ENCODE measurements at places on chromosomes 2 and 18.

GRCh38 chr2:232506709-232507108 lies 13.5 kb upstream of the PRSS56 start:
- DNase-seq: no peak

DNA sequence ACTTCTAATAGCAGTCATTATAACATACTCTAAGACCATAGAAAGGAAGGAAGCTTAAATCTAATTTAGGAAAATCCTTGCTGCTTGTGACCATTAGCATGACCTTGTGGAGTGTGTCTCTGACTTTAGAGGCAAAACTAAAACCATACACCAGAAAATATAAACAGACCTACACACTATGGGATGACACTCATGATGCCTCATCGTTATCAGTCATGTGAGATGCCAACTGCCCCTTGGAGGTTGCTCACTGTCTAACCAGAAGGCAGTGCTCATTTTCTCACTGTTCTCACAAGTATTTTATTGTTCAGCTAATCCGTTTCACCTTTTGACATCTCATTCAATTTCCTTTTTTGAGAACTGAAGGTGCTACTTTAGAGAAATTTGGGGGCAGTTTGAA lies 376.9 kb downstream of the RND3 start:
- no peak for DNase-seq

- DNase-seq: no peak
Measured at GRCh38 chr2:8877894-8878293, 40.5 kb upstream of the KIDINS220 start.

DNA sequence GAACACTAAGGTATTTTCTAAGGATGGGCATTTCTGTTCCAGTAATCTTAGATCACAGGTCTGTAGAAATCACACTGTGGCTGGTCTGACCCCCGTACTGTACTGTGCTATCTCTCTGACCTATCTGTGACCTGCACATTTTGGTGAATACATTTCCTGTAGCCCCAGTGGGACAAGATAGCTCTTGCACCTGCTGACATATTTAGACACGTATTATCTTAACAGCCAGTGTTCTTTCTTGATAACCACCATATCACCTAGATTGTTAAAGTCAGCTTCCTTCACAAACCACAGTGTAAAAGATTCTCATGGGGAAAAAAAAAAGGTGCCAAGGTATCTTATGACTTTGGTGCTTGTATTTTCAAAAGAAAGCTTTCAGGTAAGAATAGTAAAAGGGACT lies 39.8 kb upstream of the TMEM247 start:
- no peak for DNase-seq

DNA sequence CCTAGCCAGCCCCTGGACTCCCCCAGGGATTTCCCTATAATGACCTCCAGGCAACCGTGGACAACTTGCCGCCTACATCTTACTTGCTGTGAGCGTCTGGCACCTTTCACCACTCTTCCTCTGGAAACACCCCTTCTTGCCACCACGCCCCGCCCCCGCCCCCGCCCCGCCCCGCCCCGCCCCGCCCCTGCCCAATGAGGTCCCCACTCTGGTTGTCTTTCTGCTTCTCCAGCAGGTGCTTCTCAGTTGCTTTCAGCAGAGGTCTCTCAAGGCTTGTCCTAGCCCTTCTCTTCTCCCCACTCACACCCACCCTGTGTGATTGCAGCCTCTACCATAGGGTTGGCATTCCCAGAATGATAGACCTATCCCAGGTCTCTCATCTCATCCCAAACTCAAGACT lies 214.5 kb downstream of the EN1 start:
- DNase-seq: no peak

DNA sequence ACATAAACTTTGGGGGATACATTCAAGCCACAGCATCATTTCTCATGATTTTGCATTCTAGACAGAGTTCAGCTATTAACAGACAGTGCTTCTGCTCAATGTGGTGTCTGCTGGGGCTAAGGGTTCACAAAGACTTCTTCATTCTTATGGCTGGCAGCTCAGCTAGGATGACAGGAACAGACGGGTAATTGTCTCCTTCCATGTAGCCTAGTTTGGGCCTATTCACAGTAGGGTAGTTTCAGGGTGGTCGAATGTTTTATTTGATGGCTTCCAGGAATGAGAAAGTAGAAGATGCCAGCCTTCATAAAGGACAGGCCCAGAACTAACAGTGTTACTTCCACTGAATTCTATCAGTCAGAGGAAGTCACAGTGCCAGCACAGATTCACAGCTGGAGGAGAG lies 26.0 kb upstream of the BCL2L11 start:
- no peak for DNase-seq

GRCh38 chr2:70964133-70964532 lies 14.3 kb upstream of the ANKRD53 start:
- DNase-seq: no peak

DNA sequence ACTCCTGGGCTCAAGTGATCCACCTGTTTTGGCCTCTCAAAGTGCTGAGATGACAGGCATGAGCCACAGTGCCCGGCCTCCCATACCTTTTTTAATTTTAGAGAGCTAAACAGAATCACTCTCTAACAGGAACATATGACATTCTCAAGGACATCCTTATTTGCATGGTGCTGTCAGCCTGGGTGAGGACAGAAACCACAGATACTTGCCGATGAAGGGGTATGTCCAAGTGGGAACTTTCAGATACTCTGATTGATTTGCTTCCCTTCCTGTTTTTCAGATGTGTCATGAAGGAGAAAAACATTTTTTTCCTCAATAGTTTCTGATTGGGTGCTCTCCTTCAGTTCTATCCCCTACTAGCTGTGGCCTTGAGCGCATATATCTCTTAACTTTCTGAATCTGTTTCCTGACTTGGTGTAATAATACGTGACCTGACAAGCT lies 49.6 kb downstream of the MYO3B start:
- no peak for DNase-seq

GRCh38 chr18:191725-192124 lies 33.4 kb downstream of the USP14 start:
- DNase-seq: no peak

DNA sequence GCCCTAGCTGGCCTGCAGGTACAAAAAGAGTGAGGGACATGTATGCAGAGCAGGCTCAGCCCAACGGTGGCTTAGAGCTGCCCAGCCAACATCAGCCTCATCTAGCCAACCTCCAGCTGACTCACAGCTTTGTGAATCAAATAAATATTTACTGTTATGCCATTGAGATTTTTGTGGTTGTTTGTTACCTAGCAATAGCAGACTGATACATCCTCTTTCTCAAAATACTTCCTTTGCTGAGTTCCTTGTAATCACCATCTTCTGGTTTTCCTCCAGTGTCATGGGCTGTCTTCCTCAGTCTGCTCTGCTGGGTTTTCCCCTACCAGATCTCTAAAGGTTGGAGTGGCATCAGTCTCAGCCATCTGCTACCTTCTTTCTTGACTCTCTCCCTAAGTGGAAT lies 126.6 kb upstream of the SLC1A4 start:
- no peak for DNase-seq

GRCh38 chr2:142874293-142874814 lies 3.1 kb upstream of the KYNU start:
- DNase-seq: no peak

GRCh38 chr2:110960954-110961353 lies 159.8 kb upstream of the BCL2L11 start:
- DNase-seq: no peak

DNA sequence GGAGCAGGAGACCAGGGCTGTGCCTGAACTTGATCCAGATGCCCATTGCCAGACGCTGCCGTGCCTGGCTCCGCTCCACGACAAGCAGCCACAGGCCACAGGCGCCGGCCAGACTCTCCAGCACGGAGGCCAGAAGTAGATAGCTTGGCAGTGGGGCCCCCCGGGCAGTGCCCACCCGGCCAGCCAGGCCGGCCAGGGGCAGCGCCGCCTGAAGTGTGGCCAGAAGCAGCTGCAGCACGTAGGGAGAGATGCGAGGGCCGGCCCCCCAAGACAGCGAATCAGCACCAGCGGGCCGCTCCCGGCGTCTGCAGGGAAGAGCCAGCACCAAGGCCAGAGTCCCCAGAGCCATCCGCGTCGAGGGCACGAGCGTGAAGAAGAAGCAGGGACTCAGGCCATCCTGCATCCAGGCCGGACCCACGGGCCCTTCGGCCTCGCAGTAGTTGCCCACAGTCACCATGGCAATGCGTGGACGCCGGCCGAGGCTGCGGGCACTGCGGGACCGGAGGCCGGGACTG lies 484 bp downstream of the ABCB6 start:
- DNase-seq: peak; percentile 38

DNA sequence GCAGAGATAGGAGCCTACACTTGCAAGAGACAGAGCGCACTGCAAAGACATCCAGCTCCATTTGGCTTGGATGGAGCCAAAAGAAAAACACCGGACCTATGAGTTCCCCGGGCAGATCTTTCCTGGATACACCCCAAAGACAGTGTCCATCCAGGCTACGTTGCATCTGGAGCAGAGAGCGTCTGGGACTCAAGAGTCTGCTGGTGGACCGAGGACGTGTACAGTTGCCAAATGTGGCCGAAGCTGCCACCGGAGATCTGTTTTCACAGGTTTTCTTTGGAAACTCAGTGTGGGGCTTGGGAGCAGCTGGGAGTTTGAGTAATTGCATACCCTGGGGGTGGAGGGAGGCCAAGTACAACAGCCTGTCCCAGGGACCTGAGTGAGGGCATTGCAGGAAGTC lies 192.3 kb upstream of the OSR1 start:
- no peak for DNase-seq

GRCh38 chr2:181684454-181685149 lies 4.3 kb upstream of the NEUROD1 start:
- DNase-seq: no peak

DNA sequence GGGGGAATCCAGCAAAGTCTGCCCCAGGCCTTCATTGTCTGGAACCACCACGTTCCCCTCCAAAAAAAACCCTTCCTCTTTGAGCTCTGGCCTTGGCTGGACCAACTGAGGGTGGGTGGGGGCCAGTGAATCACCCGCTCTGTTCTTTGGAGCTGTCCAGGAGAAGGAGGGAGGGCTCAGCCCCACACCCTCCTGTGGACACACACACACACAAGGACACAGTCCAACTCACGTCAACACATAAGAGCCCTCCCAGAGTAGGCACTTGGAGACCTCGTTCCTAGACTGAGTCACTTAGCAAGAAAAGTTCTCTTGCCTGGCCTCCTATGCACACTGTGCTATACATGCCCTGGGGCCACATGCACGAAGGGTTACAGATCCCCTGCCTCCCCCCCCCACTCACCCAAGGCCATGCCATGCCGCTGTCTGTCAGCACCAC lies 1.2 kb upstream of the TNS1 start:
- no peak for DNase-seq

GRCh38 chr2:224405412-224405811 lies 3.5 kb upstream of the FAM124B start:
- no peak for DNase-seq

GRCh38 chr2:219662566-219662965 lies 35.1 kb downstream of the SLC4A3 start:
- no peak for DNase-seq

DNA sequence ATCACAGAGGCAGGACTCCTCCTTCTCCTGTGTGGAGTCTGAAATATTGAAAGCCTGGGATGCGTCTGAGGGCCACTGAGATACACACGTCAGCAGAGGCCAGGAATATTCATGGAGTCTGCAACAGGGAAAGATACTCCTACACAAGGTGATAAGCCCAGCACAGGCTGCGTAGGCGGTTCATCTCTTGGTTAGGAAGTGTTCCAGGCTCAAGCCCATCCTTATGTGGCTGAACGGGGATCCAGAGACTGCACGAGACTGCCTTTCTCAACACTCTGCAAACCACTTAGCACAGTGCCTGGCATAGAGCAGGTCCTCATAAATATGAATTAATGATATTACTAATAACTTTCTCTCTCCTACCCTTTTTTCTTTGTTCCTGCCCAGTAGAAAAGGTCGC lies 29.2 kb upstream of the AGPS start:
- no peak for DNase-seq

DNA sequence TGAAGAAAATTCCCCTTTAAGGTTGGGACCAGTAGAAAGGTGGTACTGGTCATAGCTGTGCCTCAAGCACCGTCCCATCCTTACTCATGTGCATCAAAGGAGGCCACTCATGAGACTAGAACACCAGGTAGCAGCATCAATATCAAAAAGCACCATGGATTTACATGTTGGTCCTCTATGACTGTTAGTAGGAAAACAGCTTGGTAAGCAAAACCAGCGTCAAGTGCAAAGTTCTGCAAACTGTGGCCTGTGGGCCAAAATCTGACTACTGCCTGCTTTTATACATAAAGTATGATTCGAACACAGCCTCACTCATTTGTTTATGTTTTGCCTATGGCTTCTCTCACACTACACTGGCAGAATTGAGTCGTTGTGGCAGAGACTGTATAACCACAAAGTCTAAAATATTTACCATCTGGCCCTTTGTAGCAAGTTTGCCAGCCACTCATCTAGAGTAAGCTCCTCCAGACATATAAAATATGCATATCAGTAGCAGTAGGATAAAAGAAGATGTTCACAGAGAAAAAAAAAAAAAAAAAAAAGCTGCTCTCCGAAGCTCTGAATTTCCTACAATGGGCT lies 119.7 kb upstream of the CTNNA2 start:
- no peak for DNase-seq

GRCh38 chr2:59713577-59713976 lies 839.9 kb downstream of the BCL11A start:
- no peak for DNase-seq

DNA sequence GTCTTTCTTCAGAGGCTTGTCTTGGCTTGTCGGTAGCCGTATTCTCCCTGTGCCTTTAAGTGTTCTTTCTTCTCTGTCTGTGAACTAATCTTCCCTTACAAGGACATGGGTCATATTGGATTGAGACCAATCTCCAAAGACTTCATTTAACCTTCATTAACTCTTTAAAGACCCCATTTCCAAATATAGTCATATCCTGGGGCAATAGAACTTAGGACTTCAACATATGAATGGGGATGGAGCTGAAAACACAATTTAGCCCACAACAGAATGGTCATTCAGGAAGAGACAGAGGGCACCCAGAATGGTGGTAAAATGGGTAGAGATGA lies 82.1 kb upstream of the TANK start:
- no peak for DNase-seq

DNA sequence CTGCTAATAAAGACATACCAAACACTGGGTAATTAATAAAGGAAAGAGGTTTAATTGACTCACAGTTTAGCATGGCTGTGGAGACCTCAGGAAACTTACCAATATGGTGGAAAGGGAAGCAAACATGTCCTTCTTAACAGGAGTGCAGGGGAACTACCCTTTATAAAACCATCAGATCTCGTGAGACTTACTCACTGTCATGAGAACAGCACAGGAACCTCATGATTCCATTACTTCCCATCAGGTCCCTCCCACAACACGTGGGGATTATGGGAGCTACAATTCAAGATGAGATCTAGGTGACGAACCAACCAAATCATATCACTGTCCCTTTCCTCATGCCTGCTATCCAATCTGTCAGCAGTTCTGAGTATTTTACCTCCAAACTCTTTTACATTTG lies 586.7 kb downstream of the TDRD15 start:
- DNase-seq: no peak

DNA sequence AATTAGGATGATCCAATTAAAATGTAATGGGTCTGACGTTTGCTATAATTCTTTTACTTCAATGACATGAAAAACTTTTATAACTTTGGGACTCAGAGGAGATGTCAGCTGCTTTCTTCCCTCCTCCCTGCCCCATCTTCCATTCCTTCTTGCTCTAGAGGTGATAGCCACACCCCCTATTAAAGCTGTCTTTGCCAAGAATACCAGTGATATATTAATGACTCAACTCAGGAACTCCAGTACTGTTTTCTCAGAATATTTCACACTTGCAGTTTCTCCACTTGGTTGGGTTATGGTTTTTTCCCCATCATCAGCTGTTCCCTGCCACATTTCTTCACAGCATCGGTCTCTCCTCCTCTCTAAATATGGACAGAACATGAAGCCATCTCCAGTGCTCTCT lies 184.0 kb downstream of the KCNE4 start:
- no peak for DNase-seq

GRCh38 chr2:189015359-189015758 lies 41.2 kb downstream of the COL3A1 start:
- no peak for DNase-seq
